ENCODE measurements at places on chromosomes 1 and 21.
A peak's percentile ranks its signal among the peaks of the same experiment; 100 is the strongest.

DNA sequence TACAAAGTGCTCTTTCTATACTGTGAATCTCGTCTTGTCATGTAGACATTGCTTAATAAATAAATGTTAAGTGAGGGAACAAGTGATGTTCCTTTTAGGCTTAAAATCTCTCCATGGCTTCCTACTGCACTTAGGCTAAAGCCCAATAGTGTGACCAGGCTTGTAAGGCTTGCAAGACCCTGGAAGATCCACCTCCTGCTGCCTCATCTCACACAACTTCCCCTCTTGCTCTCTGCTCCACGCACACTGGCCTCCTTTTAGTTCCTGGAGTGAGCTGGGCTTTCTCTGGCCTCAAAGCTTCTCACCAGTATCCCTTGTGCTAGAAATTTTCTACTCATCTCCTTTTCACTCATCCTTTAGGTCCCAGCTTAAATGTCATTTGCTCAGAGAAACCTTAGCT, 41.5 kb upstream of the DIPK1A start:
- DNase-seq = no peak

- DNase-seq = no peak
Observed at GRCh38 chr1:38891753-38892152, 10.4 kb upstream of the GJA9 start.

DNA sequence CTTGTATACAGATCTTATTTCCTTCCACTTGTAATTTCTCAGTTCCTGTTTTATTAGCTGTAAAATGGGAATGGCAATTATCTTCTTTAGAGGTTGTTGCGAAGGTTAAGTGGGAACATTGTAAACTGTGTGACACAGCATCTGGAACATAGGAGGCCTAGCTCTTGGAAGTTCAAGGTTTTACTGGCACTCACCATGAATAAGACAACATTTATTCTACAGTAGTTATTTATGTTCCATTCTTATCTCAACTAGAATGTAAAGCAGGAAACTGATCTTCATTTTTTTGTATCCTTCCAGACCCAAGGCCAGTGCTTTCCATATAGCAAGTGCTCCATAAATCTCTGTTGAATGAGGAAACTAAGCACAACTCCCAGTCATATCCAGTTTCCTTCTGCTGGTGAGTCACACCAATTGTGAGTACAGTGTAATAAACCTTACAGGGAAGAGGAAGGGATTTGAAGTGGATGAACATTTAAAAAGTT, 1.4 kb downstream of the BCL10 start:
- DNase-seq = no peak

- DNase-seq = no peak
Observed at GRCh38 chr21:34011660-34012059, 61.7 kb upstream of the MRPS6 start.

DNA sequence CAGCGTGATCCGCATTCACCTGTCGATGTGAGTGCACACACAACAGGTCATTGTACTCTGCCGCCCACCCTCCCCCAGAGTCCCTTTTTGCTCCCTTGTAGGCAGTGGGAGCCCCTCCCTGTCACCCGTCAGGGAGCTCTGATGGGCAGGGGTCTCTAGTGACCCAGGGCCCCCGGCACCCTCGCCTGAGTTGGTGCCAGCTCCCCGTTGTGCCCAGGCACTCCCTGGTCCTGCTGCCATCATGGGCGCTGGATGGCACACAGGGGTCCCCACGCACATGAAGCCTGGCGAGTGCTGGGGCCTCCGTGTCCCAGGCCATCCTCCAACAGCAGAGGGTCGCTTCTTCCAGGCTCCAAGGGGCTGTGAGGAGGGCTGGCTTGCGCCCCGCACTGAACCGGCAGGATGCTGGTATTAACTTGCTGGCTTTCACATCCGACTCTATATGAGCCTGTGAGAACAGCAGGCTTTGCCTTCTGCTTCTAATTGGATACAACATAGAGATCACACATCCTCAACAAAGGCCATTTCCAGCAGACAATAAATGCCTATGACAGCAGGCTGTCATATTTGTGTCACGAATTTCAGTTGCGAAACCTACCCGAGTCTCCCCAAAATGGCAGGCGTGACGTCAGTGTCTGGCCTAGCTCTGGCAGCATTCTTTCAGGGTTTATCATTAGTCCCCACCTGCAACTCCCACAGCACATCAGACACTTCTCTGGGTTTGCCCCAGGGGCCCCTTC, 35.4 kb downstream of the KIAA1614 start:
- no peak for DNase-seq

DNA sequence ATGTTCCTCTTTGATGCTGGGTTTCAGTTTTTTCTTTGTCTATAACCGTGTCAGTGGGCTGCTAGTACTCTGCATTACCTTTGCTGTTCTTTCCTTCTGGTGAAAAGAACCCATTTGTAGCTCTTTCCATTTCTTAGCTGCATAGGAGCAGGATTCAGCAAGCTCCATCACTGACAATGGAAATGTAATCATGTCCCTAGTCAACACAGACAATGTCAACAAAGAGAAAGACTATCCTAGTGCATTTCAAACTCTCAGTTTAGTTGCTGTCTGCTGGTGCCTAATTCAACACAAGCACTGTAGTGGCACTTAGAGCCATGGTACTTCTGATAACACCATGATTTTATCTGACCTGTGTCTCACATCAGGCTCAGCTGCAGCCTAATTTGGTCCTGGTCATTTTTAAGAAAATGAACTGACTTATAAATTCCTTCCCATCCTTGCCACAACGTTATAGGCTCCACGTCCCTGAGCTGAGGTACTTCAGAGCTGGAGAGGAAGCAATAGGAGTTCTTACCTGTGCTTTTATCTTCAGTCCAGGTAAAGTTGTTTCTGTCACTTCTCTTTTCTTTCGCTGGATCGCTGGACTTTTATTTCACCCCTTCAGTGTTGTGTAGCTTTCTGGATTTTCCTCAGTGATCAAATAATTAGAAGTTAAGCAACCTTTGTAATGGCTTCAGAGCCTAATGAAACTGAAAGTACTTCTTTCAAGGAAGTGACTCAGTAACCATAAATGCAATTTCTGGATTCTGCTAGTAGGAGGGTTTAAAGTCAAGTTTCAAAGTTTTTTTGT, at the start of gene GBP3:
Gene GBP3 (minus strand): TSS at position 700 of the 793 bp plus-strand sequence. CDS start 2,145 bp downstream, outside the sequence.
- no peak for DNase-seq

DNA sequence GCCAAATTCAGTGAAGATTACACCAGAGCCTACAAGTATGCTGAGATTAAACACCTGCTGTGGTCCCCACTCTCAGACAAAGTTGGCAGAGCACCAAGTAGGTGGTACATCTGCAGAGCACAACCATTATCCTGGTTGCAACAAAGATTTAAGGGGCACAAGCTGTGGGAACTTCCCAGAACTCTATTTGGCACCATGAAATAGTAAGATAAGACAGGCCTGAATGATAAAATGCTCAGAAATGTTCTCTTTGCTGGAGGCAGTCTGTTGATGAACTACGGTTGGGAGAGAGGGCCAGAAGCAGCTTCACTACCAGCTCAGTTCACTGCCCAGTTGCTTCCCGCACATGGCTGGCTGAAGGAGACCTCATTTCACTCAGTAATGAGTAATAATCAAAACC, 19.9 kb downstream of the RPL5 start:
- no peak for DNase-seq

DNA sequence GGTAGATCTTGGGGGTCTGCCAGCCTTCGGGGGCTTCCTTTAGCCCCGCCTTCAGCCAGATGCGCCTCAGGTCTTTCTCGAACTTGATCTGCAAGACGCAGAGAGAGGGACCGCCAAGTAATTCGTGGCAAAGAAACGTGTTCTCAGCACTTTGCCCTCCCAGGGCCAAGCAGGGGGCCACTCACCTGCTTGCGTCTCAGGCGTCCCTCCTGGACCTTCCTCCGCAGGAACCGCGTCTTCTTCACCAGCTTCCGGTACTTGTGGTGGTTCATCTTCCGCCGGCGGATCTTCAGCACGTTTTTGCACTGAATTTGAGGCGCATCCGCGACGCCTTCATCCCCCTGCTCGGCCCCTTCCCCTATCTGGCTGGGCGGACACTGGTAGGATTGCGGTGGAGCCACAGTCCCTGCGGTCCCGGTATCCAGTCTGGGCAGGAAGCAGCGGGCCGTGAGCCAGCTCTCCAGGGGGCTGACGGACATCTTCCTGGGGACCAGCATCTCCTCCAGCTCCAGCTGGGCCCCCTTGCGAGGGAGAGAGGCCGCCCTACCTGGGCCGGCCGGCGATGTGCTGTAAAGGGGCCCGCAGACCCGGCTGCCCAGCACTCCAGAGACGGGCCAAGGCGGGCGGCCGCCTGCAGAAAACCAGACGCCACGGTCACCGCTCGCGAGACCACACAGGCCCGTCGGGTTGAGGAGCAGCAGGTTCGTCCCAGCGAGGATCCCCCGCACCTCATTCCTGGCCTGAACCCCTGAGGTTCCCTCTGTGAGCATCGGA, 1.0 kb downstream of the AURKAIP1 start:
- DNase-seq = no peak

GRCh38 chr1:245971711-245972085, 535.4 kb downstream of the SMYD3 start:
- DNase-seq = no peak

DNA sequence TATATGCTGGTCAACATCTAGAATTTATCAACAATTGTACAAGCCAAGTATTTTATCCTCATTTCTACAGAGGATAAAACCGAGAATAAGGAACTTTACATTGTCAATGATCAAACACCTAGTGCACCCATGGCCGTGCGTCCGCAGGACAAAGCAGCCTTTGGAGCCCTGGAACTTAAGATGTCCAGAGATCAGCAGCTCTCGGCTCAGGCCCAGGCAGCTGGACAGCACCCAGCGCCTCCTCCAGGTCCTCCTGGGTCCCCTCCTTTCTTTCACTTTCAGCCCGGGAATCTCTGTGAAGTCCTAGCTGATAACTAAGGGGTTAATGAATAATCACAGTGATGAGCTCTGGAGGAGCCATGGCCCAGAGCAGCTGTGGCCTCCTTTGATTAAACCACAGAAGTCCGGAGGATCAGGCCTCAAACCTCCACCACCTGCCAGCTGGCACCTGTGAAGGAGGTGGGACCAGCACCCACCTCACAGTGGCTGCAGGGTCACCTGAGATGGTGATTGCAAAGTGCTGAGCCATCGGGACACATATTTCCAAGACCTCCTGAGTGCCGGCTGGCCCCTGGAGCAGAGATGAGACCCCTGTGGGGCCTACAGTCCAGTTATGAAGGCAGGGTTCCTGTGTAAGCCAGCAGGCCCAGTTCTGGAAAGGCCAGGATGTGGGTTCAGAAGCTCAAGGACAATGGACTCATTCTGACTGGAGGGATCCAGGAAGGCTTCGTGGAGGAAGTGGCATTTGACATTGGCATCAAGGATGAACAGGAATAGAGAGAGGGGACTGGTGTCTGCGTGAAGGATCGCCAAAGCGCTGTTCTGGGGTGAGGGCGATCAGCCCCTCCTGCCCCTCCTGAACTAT, 11.6 kb upstream of the SAMD11 start:
- DNase-seq = peak; percentile 37

- no peak for DNase-seq
Observed at GRCh38 chr1:241219449-241219848, 137.6 kb downstream of the RGS7 start.

- no peak for DNase-seq
Observed at GRCh38 chr1:234222561-234223280, 150.5 kb upstream of the COA6 start.

DNA sequence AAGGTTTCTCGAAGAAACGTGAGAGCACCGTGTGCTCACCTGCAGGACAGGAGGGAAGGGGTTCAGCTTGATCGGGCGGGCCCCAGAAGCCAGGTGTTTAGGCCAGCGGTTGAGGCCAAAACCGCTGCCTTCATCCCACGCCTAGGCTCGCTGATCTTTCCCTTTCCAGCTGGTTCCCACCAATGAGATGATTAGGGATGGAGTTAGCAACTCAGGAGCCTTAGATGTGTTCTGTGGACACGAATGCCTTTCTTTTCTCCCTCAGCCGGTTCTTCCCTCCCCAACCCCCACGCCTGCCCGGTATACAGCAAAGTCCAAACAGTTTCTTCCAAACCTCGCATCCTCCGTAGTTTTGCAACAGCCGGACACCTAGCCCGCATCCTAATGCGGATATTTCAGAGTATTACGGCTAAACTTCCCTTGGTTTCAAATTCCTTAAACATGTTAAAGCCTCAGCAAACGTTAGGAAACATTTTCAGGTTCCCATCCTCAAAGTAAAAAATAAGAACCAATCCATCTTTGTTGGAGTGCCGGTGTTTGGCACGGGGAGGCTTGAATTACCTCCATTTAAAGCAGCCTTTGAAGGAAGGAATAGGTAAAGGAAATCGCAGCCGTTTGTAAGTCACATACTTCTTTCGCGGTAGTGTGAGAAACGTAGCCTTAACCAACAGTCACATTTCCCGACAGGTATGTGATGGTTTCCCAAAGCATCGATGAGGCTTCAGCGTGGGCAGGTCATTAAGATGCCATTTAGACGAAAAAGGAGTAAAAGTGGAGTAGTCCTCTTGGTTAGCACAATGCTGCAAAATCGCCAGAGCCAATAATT, 1.1 kb downstream of the LRRC8C start:
- DNase-seq = no peak

DNA sequence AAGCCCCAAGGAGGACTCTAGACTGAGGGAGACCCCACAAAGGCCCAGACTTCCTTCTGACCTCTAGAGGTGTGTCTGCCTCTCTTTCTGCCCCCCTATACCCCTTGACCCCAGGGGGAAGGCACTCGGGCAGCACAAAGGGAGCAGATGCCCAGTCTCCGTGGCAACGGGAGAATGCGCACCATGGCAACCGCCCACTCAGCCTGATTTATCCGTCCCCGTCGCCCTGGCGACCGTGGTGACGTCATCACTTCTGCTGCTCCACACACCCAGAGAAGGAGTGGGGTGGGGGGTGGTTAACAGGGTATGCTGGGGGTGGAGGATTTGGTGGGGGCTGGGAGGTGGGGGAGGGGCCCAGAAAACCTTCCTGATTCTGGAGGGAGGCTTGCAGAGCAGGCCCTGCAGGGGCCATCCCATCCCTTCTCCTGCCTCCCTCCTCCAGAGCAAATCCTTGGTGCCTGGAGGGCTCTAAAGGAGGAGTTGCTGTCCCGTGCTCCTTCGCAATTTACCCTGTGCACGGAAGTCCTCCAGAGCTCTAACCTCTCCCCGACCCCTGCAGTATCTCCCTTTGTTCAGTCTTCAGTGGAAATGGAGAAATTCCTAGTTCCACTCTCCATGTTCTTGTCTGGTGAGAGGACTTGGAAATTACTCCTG, 6.3 kb downstream of the CELF3 start:
- no peak for DNase-seq

- no peak for DNase-seq
Observed at GRCh38 chr1:56991576-56991975, 25.8 kb upstream of the C8B start.

DNA sequence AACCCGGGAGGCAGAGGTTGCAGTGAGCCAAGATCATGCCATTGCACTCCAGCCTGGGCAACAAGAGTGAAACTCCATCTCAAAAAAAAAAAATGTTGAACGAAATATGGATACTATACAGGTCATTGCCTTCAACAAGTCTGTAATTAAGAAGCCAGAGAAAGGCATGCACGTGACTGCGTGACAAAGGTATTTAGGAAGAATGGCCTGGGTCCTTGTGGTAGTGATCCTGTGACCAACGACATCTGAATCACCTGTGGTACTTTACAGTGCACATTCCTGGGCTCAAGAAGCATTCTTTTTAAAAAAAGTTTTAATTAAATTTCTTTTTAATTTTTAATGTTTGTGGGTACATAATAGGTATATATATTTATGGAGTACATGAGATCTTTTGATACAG, 115.0 kb downstream of the GREM2 start:
- no peak for DNase-seq

- no peak for DNase-seq
Observed at GRCh38 chr1:171286032-171286705, 27.8 kb upstream of the FMO4 start.

All from RWPE2 (cell line).